Stimulated activated CD4-positive, alpha-beta T cell treated with anti-CD3 and anti-CD28 coated beads, TNF-alpha, amount 100 ng/mL, for 48 hours (primary cell): ENCODE measurements at places on chromosomes 16 and 17.

DNA sequence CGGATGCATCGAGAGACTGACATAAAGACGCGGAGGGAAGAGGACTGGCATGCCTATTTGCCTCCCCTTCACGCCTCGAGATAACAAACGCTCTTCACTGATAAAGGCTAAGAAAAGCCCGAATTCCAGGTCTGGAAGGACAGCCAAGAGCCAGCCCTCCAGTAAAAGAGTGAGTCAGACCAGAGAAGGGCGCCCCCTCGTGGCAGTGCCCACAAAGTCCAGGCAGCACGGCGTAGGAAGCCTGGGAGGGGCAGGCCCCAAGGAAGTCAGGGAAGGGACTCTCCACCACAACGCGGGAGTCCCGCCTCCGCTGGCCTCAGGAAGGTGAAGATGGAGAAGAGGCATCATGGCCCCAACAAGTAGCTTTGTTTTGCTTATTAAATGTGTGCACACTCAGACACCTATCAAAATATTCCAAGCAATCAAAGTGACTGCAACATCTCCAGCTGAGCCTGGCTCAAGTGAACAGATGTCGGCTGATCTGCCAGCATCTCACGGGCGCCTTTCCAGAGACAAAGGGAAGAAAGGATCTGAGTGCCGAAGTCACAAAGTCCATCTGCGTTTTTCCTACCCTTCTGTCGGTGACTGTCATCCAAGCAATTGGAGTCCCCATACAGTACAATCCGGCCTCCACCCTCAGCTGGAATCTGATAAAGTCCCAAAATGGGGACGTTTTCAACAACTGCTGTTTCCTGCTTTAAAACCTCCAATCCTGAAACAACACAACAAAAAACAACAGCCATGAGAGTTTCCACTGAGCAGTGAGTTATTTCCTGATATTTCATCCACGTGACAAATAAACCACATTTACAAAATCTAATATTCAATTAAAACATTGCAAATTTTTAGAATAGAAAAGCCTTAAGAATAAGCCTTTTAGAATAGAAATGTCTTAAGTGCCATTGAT is 20.4 kb upstream of the SLC38A8 start:
- peak; percentile 53 for DNase-seq

DNA sequence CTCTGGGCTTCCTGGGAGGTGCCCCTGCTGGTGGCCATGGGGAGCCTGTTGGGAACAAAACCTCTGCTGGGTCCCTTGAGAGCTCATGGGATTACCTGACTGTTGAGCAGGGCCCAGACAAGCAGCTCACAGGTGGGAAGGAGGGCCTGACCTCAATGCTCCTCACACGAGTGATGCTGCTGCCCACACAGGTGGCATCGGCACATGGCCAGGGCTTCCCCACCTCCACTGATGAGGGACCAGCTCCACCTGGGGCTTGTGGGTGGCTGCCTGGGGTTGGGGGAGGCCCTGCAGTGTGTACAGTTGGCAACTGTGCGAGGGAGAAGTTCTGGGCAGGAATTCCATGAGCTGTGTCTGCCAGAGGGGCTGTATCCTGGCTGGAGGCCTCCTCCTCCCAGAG is 87.8 kb upstream of the NLRP1 start:
- DNase-seq: no peak

GRCh38 chr17:1852327-1852726 is 22.5 kb downstream of the RPA1 start:
- DNase-seq: no peak

DNA sequence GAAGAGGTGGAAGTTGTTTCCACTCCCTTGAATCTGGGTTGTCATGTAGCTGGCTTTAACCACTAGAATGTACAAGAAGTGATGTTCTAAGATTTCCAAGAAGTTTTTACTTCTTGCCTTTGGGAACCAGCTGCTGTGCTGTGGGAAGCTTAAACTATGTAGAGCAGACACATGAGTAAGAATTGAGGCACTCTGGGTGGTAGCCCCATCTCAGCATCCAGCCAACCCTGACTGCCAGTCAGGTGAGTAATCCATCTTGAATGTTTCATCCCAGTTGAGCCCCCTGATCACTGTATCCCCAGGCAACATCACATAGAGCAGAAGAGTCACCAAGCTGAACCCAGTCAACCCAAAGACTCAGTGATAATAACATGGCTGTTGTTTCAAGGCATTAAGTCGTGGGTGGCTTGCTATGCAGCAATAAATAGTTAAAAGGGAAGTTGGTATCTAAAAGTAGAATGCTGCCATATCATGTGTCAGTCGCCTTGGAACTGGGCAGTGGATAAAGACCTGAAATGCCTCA is 62.8 kb upstream of the GPR139 start:
- DNase-seq: no peak

GRCh38 chr17:82397449-82398335 is 20.5 kb upstream of the HEXD start:
- no peak for DNase-seq

DNA sequence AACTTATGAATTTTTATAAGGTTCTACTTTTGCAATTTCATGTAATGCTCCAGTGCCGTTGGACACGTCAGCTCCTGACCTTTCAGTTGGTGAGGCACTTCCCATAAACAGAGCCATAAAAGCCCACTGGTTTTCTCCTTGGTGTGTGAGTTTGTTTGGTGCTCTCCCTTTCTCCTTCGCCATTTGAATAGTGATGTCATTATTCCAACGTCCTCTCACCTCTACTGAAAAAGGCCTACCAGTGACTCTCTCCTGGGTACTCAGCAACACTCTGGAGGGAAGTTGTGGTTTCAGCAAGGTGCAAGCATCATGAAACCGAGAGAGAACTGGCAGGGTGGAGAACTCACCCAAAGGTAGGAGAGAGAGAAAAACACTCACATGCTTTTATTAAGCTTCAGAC is 29.6 kb upstream of the HNF1B start:
- peak; percentile 21 for DNase-seq

- DNase-seq: no peak
Measured at GRCh38 chr16:74252329-74252728, 44.3 kb upstream of the PSMD7 start.

- DNase-seq: no peak
Measured at GRCh38 chr17:74080656-74081582, 122.6 kb upstream of the RPL38 start.

DNA sequence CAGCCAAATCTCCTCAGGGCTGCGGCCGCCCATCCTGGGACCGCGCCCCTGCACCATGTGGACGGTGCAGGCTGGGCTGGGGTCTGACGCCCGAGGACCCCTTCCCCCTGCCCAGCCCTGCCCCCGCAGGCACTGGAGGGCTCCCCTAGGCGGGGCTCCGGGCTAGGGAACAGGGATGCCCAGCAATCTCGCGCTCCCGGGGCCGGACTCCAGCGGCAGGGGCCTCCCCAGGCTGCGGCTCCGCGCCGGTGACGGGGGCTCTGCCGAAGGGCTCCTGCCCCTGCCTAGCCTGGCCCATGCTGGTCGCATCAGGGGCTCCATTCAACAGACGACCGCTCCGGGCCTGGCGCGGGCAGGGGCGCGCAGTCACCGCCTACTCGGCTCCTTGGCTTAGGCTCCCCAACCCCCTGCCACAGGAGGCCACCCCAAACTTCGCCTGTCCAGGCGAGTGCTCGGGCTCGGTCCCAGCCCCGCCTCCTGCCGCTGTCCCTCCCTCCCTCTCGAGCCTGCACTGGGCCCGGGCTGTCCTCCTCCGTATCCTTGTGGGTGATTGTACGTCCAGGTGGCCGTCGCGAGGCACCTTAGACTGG is 27.4 kb upstream of the ADORA2B start:
- DNase-seq: no peak

DNA sequence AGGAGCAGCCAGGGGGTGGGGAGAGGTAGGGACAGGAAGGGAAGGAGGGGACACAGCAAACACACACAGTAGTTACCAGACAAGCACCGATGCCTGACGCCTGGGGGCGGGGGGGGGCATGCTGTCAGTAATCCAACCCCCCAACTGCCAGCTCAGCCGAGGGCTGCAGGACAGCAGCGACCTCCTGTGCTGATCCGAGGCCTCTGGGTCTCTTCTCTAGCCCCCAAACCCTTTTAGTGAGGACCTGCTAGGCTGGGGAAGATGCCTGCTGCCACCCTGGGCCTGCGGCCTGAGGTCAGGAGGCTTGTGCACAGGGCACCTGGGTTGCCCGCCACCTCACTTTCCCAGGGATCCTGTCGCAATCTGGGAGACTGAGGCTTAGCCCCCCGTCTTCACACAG is 11.6 kb downstream of the FLOT2 start:
- no peak for DNase-seq

DNA sequence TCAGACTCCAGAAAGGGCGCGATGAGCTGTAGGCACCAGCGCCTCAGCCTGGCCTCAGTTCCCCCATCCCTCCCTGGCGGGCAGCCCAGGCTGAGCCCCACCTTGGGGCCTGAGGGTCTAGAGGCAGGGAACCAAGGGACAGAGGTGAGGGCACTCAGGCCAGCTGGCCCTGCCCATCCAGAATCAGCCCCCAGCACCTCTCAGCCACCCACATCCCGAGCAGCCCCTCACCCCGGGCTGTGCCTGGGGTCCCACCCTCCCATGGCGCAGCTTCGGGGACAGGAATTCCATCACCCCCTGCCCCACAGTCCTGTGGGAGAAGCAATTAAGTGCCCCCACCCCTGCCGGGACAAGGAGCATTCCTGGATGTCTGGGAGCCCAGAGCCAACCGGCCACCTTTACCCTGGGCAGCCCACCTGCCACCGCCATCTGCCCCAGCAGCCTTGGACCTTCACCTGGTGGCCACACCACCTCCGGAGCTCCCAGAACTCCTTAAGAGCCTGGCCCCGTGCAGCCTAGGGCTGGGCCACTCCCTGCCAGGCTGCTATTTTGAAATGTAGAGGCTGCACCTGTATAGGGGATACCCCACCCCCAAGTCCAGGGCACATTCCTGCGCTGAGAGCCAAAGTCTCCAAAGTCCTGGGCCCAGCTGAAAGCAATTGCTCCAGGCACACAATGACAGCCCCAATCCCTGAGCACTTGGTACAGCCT is 33.7 kb upstream of the PVALEF start:
- DNase-seq: no peak
